Epithelial cell of alveolus of lung (primary cell): ENCODE measurements at places on chromosomes 4 and X. TPM values are rescaled to one million over a fixed set of nuclear protein-coding genes. Genes with fewer than 3 reads are reported as not detected.

The GPC4 gene
- 2.3 and 3.9 TPM in 2 replicates for total RNA-seq

The EDNRA gene
- 14.9 and 42.8 TPM in 2 replicates for total RNA-seq

The CXorf58 gene
- total RNA-seq = under 0.01 TPM in 1 of 2 replicates, not detected in the other

The REPS2 gene
- total RNA-seq = 1.6 and 3.8 TPM in 2 replicates

The PRDM8 gene
- 1.3 and 11.9 TPM in 2 replicates for total RNA-seq

The ADH1A gene
- not detected in 2 replicates for total RNA-seq

The PWWP3B gene
- total RNA-seq = 0.78 and 1.7 TPM in 2 replicates

The HS6ST2 gene
- 0.32 and 2.2 TPM in 2 replicates for total RNA-seq

The ANXA5 gene
- 480 and 680 TPM in 2 replicates for total RNA-seq

The ETDB gene
- not detected in 2 replicates for total RNA-seq

The USP51 gene
- 0.65 and 1.1 TPM in 2 replicates for total RNA-seq

The CITED1 gene
- not detected in 2 replicates for total RNA-seq

The DUX4 gene
- not detected in 2 replicates for total RNA-seq

The PDLIM3 gene
- total RNA-seq = 15.9 and 90.0 TPM in 2 replicates

The BRS3 gene
- total RNA-seq = not detected in 2 replicates

The RWDD4 gene
- total RNA-seq = 20.8 and 20.9 TPM in 2 replicates

The OSTC gene
- total RNA-seq = 167 and 282 TPM in 2 replicates

The TMPRSS11F gene
- not detected in 2 replicates for total RNA-seq

The PTTG2 gene
- not detected in 2 replicates for total RNA-seq

The NSUN7 gene
- 0.32 and 0.39 TPM in 2 replicates for total RNA-seq

The TCEAL2 gene
- not detected in 2 replicates for total RNA-seq

The SLC2A9 gene
- 1.8 and 4.1 TPM in 2 replicates for total RNA-seq

The MAGEE2 gene
- not detected in 2 replicates for total RNA-seq

The RPS6KA6 gene
- 0.64 and 2.6 TPM in 2 replicates for total RNA-seq

The CC2D2A gene
- 17.8 and 33.7 TPM in 2 replicates for total RNA-seq

The POU3F4 gene
- not detected in 2 replicates for total RNA-seq

The UNC5C gene
- total RNA-seq = 6.7 and 11.4 TPM in 2 replicates

The RAB41 gene
- total RNA-seq = not detected in 2 replicates

The DOK7 gene
- 0.13 and 0.32 TPM in 2 replicates for total RNA-seq

The L1CAM gene
- 0.56 and 1.8 TPM in 2 replicates for total RNA-seq

The MAGED4 gene
- 64.9 and 149 TPM in 2 replicates for total RNA-seq

The AP1S2 gene
- 29.6 and 77.2 TPM in 2 replicates for total RNA-seq

The TEX13C gene
- total RNA-seq = not detected in 2 replicates

The FAM114A1 gene
- total RNA-seq = 204 and 215 TPM in 2 replicates

The SLC7A11 gene
- 6.1 and 14.0 TPM in 2 replicates for total RNA-seq

The CT45A1 gene
- total RNA-seq = not detected in 2 replicates

The USP17L26 gene
- not detected in 2 replicates for total RNA-seq

The FAM53A gene
- total RNA-seq = 1.6 and 2.7 TPM in 2 replicates

The IL9R gene
- 0.16 TPM in 1 of 2 replicates, not detected in the other for total RNA-seq

The TRAPPC11 gene
- 20.4 and 44.6 TPM in 2 replicates for total RNA-seq

The FRAS1 gene
- total RNA-seq = 0.48 and 4.9 TPM in 2 replicates

The CLDN22 gene
- not detected in 2 replicates for total RNA-seq

The DGAT2L6 gene
- total RNA-seq = not detected in 2 replicates

The AMBN gene
- not detected in 2 replicates for total RNA-seq

The CT45A2 gene
- not detected in 2 replicates for total RNA-seq

The TNIP3 gene
- 0.39 TPM in 1 of 2 replicates, not detected in the other for total RNA-seq

The TMSB15A gene
- total RNA-seq = 19.2 and 26.8 TPM in 2 replicates

The ABLIM2 gene
- total RNA-seq = 0.13 TPM in 1 of 2 replicates, not detected in the other

The MSX1 gene
- total RNA-seq = 1.2 and 2.2 TPM in 2 replicates
